Sciatic nerve (tissue), 2 donors: ENCODE measurements at places on chromosomes 11 and 22. TPM values are rescaled to one million over a fixed set of nuclear protein-coding genes. Genes with fewer than 3 reads are reported as not detected.
A peak's percentile ranks its signal among the peaks of the same experiment; 100 is the strongest.

Gene OR10G6
- not detected for total RNA-seq

Gene PRG3
- total RNA-seq, result not detected

Gene IGLL1
- not detected for total RNA-seq

Gene FAM83F
- total RNA-seq, result 11.4 TPM

Gene OR4A16
- not detected for total RNA-seq

Gene POLR2F
- 94.8 TPM for total RNA-seq

Gene OR52I2
- not detected for total RNA-seq

Gene BACE1
- total RNA-seq, result 30.8 TPM

Gene NR1H3
- total RNA-seq, result 132 TPM

Gene PARVG
- 16.7 TPM for total RNA-seq

Gene KDM4E
- not detected for total RNA-seq

Gene TRIM6
- 3.3 TPM for total RNA-seq

DNA sequence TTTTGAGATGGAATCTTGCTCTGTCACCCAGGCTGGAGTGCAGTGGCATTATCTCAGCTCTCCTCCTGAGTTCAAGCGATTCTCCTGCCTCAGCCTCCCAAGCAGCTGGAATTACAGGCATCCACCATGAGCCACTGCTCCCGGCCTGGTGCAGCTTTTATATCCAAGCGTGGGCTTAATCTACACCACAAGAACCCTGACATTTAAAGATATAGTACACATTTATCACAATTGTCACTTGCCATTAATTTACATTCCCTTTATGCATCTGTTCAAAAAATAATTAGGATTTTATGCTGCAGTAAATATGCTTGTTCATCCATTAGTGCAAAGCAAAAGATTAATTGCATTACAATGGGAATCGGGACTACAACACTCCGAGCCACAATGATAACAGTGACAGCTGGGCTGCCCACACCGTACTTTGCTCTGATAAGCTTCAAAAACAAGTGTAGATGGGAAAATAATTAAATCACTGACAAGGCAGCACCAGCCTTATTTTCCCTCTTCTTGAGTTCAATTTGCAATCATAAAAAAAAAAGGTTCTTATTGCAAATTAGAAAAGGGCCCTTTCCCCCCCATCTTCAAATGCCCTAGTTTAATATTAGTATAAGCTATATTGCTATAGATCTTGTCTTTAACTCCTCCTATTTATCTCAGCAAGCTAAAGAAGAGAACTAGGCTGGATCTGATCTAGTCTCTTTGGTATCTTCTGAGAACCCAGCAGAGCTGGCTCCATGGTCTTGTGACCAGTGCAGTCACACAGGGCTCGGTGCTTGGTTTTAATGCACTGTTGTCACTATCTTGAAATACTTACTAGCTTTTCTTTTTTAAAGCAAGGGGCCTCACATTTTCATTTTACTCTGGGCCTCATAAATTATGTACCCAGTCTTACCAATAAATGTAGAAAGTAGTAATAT lies 206.2 kb upstream of the LRRC4C start:
- no peak for DNase-seq

DNA sequence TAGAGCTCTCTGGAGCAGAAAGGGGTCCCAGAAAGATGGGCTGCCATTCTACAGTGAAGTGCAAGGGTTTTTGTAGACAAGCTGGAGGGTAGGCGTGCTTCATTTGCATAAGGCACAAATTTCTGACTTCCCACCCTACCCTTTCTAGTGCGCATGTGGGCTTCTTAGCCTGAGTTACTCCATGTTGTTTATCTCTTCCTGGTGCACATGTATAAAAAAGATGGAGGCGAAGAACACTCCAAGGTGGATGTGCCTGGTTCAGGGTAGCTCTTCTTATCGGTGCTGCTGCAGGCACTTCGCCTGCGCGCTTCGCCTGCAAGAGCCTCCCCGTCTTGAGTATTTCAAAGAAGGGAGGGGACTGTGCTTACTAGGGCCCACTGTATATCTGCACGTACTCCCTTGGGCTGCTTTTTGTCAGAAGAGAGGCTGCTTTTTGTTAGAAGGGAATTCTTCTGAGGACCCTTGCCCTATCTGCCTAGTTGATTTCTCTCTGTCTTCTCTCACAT lies 1047.3 kb upstream of the CNTN5 start:
- no peak for DNase-seq

DNA sequence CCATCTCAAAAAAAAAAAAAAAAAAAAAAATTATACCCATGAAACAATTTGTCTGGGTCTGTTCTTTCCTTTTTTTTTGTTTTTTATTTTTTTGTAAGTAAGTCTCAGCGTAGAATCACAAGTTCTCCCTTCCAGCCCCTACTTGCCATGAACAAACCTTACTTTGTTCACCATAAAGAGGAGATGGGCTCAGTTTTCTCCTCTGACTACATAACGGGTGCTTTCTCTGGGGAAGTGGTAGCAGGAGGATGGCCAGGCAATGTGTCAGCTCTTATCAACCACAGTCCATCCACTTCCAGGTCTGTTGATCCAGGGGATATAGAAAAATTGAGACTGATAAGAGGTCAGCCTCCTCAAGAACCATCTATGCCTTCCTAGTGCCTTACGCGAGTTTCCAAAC lies 11.0 kb downstream of the ASCC2 start:
- DNase-seq, result no peak

GRCh38 chr11:6303661-6304060 lies 16.6 kb downstream of the CAVIN3 start:
- DNase-seq, result no peak

DNA sequence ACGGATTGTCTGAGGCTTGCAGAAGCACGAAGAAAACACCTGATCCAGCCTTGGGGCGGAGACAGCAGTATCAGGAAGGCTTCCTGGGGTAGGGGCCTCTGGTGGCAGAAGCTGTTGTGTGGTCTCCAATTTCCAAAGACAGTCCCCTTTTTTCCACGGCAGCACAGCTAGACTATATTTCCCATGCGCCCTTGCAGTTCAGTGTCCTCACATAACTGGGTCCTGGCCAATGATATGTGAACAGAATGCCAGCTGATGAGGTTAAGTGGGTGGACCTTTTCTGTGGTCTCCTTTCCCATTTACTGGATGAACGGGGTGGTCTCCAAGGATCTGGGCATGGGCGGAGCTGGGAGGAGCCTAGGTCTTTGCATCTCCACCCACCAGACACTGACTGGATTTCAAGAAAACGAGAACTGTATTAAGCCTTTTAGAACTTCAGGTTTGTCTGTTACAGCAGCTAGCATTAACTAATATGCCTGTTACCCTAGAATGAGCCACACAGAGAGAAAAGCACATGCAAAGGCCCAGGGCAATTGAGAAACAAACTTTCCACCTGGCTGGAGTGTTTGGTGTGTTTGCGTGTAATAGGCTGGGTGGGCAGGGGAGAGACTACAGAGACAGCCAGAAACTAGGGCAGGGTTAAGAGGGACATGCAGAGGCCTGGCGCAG lies 6.2 kb downstream of the GAL3ST1 start:
- DNase-seq, result no peak

DNA sequence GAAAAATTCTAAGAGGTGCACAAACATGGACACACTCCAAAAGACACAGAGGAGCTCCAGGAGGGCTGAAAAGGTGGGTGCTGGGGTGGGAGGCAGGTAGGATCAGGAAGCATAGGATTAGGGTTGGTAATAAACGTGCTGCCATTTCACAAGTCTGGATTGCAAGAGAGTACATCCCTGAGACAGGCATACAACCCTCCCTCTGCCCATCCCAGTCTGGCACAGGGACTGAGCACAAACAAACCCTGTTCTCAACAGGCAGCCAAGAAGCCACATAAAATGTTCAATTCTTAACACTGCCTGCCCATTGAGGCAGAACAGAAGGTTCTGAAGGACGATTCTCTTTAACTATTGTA lies 18.5 kb downstream of the SLC35F2 start:
- no peak for DNase-seq

GRCh38 chr11:117232092-117232878 lies at the start of gene RNF214:
Gene RNF214, plus strand, starts transcription at chr11:117232671. Its CDS starts 1,602 bp downstream, at chr11:117234273.
- DNase-seq, result peak; percentile 85

DNA sequence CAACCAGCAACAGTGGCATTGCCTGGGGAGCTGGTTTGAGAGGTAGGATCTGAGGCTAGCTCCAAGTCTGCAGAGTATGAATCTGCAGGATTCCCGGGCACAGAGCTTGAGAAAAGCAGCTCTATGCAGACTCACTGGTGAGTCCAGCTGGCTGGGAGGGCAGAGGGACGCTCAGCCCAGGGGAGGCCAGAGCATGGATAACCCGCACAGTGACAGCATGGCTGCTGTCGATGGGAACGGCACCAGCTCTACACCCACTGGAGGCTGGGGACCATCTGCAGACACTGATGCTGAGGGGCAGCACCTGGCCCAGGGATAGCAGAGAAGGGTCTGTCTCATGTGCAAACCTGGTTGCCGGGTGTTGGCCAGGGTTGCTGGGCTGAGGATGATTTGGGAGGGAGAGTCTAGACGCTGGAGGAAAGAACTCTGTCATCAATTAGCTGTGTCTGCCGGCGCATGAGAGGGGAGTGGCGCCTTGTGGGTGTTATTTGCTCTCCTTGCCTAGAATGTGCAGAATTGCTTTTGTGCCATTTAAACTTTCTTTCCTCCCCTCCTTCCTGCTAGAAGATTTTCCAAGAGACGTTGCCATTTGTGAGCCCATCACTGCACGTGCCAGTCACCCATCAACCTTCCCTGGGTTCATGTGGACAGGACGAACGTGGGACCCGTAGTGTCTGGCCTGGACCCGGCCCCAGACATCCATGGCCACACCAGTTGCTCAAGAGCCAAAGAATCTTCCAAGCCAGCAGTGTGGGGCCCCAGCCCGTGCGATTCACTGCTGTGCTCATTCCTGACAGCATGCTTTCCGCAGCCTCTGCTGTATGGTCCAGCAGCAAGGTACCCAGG lies 19.1 kb upstream of the LINC01488 start:
- no peak for DNase-seq

- no peak for DNase-seq
Measured at GRCh38 chr11:75763846-75764245, 4.7 kb upstream of the DGAT2 start.

- DNase-seq, result no peak
Measured at GRCh38 chr11:122186439-122187080, 70.5 kb upstream of the BLID start.

DNA sequence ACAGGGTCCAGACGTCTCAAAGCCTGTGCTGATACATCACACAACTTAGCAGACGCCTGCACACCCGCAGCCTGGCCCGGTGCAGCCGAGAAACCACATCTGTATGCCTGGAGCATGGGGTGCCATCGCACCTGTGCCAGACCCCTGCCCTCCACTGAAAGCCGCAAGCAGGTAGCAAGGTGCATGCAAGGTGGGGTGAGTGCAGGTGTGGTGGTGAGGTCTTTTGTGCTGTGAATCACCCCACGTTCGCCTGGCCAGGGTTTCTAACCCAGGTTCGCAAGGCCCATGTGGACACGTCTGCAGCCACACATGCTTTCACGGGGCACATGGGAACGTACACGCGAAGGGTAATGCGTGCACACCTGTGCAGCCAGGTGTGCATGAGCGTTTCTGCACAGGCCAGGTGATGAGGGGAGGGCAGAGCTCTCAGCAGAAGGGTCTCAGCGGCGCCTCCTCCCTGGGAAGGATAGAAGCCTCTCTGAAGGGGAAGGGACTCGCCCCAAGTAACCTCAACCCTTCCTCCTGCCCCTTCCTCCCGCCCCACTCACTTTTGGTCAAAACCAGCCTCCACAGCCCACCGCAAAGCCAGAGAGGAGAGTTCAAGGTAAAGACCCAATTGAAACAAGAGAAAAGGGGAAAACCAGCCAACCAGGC lies 19.5 kb downstream of the CBX7 start:
- DNase-seq, result no peak

DNA sequence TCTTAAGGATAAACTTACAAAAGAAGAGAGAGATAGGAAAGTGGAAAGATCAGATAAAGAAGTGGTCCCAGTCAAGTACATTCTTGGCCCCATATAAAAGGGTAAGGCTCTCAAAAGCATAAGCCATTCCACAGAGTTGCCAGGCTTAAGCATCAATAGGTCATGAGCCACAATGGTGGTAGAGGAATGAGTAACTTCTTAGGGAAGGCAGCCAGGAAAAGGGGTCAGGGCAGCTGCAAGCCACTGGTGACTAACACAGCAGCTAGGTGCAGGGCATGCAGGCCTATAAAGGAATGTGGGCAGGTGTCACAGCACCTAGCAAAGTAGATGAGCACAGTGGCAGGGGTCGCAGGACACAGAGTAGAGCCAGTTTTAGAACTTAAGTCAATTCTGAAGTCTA lies 302.6 kb upstream of the FAT3 start:
- no peak for DNase-seq

DNA sequence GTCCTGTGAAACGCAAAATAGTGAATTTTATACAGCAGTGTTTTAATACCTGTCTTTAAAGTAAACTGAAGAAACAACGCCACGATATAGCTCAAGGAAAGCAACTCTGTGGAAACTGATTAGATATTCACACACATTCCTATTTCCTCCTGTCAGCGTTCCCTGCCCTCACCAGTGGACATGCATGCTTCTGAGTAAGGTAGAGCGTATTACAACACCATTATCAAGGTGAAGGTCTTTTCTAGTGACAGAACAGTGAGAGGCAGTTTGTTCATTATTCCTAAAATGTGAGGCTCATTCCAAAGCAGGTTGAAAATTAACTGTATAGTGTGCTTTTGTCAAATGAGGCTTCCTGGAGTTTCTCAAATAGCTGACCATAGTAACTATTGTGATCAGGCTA lies 153.1 kb downstream of the DDX10 start:
- no peak for DNase-seq

GRCh38 chr11:23644443-23644842 lies 784.2 kb upstream of the CCDC179 start:
- no peak for DNase-seq

GRCh38 chr22:45096256-45096907 lies 67.3 kb upstream of the NUP50 start:
- DNase-seq, result peak; percentile 69

- no peak for DNase-seq
Measured at GRCh38 chr11:58471892-58472291, 29.9 kb upstream of the OR5B12 start.

- peak; percentile 91 for DNase-seq
Measured at GRCh38 chr11:75384438-75385080, 14.8 kb upstream of the RPS3 start.

- DNase-seq, result no peak
Measured at GRCh38 chr11:111633248-111633647, 31.0 kb downstream of the SIK2 start.

GRCh38 chr11:32438866-32439489 lies 3.6 kb upstream of the WT1 start:
- no peak for DNase-seq

GRCh38 chr11:92697461-92698312 lies 271.8 kb upstream of the MTNR1B start:
- DNase-seq, result no peak

GRCh38 chr11:69654660-69655478 lies 13.9 kb downstream of the CCND1 start:
- DNase-seq, result peak; percentile 56
